COR-L47 (cell line): ENCODE measurements at places on chromosomes 2 and 18.

DNA sequence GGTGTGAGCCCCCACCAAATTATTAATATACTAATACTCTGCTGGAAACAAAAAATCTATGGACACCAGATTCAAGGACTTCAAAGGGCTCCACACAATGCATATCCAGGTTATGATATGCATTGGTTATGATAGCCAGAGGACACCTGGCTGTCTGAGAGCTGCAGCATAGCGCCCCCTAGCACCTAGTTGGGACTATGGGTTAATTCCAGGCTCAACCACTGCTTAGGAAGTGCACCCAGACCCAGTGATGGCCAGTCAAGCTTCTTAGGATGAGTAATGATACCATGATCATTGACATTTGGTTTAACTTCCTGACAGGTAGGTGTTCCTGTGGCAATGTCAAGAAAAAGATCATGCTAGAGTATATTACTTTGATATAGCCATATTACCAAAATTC lies 3.8 kb upstream of the FRZB start:
- peak; percentile 10 for DNase-seq

GRCh38 chr2:9053534-9053931 lies 50.0 kb upstream of the MBOAT2 start:
- no peak for DNase-seq

- no peak for DNase-seq
Measured at GRCh38 chr2:6342273-6342920, 523.3 kb downstream of the CMPK2 start.

GRCh38 chr2:99348173-99348572 lies 11.0 kb downstream of the EIF5B start:
- no peak for DNase-seq

DNA sequence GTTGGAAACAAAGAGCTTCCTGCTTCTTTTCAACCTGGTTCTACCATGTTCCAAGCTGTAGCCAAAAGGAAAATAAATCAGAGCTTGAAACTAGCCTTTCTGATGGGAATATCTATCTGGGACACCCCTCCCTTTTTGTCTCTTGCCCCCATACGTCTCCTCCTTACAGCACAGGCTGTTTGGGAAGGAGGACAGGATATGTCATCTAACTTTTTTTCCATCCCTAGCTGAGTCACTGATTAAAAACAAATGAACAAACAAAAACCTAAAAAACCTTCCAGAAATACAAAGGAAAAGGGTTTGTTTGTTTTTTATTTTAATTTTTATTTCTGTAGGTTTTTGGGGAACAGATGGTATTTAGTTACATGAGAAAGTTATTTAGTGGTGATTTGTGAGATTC lies 151.6 kb downstream of the FAM210A start:
- no peak for DNase-seq

GRCh38 chr2:226312155-226312554 lies 487.5 kb downstream of the IRS1 start:
- no peak for DNase-seq

DNA sequence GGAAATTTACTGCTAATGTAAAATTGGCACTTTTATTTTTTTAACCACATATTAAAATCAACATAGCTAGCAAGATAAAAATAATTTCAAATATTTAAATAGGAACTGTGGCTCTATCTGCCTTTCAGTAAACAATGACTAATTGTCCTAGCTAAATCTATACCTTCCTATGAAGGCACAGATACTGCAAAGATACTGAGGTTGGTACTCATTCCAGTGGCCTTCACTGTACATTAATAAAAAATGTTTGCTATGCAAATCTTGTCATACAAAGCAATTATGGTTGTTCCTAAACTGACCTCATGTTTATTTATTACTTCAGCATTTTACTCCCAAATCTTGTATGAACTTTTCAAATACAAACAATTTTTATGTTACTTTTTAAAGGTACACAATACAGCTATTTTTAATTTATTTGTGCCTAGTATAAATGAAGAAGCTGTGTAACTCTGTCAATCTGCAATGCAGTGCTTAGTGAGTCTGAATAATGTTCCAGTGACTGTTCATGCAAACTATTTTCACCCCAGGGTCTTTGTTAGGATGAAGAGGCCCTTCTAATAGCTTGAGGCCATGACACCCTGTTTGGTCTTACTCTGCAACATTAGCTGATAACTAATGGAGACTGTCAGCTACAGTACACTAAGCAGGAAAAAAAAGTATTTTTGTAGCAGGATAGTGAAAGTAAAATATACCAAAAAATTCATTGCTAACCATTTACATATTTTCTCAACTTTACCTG lies 9.3 kb upstream of the ERBB4 start:
- no peak for DNase-seq

- no peak for DNase-seq
Measured at GRCh38 chr18:48825101-48825745, 125.5 kb downstream of the SMAD7 start.

DNA sequence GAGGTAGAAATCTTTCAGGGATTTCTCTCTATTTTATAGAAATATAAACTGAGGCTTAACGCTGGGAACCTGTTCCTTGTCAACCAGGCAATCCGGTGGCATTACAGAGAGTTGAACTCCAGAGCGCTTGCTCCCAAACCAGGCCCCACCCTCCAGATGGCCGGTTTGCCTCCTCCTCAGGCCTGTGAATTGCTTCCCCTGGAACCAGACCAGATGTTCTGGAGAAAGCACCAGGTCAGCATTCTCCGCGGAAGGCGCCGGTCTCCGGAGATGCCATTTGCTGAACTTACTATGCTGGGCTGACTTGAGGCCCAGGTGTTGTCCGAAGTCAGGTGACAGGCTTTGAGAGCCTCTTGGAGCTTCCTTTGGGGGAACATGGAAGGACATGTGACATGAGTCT lies 17.2 kb downstream of the TNP1 start:
- no peak for DNase-seq

DNA sequence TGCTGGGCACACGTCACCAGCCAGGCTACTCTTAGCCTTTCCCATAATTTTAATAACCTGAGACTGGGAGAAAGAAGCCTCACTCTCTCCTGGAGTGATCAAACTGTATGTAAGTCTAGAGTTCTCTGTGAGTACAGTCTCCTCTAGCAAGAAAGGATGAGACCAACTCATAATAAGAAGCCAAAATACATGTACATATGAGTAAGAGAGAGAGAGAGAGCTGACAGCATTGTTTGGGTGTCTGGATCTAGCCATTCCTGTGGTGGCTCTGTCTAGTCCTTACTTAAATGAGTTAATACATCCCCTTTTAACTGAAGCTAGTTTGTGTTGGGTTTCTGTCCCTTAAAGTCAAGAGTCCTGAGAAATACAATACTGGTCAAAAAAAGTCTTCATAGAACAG lies 26.0 kb upstream of the ANXA4 start:
- no peak for DNase-seq

DNA sequence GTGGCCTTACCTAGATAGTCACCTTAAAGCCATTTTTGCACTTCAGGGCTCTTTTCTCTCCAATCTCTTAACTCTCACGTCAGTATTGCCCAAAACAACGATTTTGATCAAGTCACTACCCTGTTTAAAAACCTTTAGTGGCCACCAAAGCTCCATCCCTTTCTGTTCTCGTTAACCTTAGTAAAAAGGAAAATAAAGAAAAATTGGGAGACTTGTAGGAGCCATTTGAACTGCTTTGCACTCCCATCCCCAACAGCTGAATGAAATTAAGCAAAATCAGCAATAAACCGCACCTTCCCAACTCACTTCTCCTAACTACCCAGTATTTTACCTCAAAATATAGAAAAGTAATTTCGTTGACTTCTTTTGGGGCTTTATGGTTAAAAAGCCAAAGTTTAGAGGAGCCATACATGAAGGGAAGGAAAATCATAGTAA lies 686 bp upstream of the ARL5A start:
- no peak for DNase-seq

- no peak for DNase-seq
Measured at GRCh38 chr2:120845277-120845676, 109.6 kb downstream of the GLI2 start.

DNA sequence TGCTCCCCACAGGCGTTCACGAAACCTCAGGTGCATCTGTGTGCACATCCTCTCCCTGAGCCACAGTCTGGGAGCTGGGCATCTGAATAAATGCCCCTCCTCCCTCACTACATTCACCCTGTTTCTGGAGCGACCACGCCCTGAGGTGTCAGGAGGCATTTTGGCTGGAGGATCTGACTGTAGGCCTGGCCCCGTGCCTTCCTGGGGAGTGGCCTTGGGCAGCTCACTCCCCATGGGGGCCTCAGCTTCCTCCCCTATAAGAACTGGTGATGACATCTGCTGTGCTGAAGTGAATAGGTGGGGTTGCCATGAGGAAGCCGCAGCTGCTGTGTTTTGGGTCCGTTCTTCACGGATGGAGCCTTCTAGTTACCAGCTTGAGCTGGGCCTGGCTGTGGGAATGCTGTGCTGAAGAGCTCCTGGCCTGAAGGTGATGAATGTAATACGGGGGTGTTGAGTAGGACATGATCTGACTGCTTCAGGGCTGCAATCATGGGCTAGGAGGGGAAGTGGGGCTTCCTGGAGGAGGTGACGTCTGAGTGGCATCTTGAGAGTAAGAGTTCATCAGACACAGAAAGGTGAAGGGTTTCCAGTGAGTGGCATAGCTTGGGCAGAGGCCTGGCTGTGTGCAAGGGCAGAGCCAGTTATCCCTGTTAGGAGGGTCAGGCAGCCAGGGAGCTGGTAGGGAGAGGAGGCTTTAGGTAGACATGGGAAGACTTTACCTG lies 58.2 kb downstream of the GLI2 start:
- peak; percentile 57 for DNase-seq

DNA sequence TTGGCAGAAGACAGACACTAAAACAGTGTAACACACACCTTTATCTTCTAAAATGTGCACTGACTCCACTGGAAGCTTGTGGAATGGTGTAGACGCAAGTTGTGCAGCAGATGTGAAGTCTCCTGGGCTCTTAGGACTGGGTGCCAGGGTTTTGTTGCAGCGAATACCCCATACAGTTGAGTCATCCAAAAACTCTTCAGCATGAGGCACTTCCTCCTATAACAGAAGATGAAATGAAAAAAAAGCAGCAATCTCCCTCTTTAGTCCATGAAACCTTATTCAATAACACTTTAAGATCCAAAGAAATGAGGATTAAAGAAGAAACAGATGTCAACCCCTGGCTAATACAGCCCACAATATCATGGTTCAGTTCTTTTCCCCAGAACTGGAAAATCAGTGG lies 22.2 kb downstream of the BUB1 start:
- no peak for DNase-seq

GRCh38 chr18:75324686-75325257 lies 102.7 kb downstream of the SMIM21 start:
- DNase-seq: no peak

DNA sequence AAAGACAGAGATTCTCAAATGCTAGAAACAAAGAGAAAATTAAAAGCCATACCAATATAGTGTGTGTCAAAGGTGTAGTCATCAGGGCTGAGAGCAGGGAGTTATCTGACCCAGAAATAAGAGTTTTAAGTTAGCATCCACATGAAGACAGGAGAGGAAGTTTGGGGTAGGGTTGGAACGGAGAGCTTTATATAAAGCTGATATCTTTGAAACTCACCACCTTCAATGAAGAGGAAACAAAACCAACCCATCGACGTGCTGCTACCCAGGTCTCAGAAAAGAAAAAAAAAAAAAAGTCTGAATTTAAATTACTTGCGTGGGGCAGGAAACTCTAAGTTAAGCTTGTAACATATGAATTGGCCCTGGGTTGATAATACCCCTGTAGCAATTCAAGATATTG lies 42.4 kb downstream of the ARL4C start:
- no peak for DNase-seq

- DNase-seq: peak; percentile 27
Measured at GRCh38 chr2:166193407-166193806, 65.6 kb upstream of the SCN1A start.

- no peak for DNase-seq
Measured at GRCh38 chr2:241564596-241565410, 6.3 kb downstream of the BOK start.

DNA sequence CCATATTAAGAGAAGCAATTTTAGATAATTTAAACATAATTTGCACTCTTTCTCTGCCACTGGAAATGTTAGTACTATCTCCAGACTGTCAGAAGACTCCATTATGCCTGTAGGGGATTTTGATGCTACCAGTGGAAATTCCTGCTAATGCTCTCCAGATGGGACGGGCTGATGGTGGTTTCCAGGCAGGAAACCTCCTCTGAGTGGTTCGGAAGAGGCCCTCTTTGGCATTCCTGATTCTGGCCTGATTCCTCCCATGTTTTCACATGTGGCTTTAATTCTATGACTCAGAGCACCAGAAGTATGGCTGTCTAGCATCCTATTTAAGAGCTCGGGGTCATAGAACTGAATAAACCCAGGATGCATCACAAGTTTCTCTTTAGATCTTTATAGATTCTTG lies 70.9 kb upstream of the ST6GAL2 start:
- peak; percentile 30 for DNase-seq

- no peak for DNase-seq
Measured at GRCh38 chr2:85804583-85804982, 50.8 kb downstream of the ATOH8 start.

DNA sequence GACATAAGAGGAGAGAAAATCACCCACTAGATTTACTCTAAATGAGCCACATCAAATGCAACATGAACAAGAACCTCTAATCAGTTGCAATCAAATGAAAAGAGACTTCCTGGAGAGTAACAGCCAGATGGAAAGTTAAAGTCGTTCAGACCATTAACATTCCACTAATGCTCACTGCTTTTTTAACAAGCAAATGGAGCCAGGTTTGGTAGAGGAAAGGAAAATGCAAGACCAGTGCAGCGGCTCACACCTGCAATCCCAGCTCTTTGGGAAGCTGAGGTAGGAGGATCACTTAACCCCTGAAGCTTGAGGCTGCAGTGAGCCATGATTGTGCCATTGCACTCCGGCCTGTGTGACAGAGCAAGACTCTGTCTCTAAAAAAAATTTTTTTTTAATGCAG lies 48.5 kb downstream of the CACNB4 start:
- no peak for DNase-seq

GRCh38 chr2:204279819-204280218 lies 265.5 kb upstream of the PARD3B start:
- DNase-seq: no peak

GRCh38 chr2:239801404-239802184 lies 223.5 kb downstream of the NDUFA10 start:
- no peak for DNase-seq

DNA sequence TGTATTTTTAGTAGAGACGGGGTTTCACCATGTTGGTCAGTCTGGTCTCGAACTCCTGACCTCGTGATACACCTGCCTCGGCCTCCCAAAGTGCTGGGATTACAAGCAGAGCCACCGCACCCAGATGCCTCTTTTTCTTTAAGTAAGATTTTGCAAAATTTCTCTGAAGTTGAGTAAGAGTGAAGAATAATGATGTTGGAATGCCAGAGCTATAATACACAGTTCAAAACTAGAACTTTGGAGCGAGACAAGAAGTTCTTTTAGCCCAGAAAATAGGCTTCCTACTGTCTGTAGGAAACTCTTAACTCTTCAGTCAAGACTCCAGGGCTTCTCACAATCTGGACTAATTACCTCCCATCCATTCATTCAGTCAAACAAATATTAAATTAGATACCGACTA lies 51.4 kb downstream of the MARCHF4 start:
- DNase-seq: no peak

- DNase-seq: peak; percentile 35
Measured at GRCh38 chr18:3456686-3457069, 6.7 kb downstream of the TGIF1 start.
